ENCODE measurements at places on chromosomes 3 and 15.

- peak; percentile 98 for DNase-seq
Observed at GRCh38 chr15:31236184-31237042, 90.2 kb upstream of the KLF13 start.

GRCh38 chr15:101276501-101277037 is 716 bp downstream of the SELENOS start:
- peak; percentile 41 for DNase-seq

GRCh38 chr3:134970895-134971294 is 175.8 kb downstream of the EPHB1 start:
- no peak for DNase-seq

- no peak for DNase-seq
Observed at GRCh38 chr3:147383617-147384016, 22.7 kb downstream of the ZIC4 start.

GRCh38 chr3:172751175-172751704 is 714 bp downstream of the ECT2 start:
- peak; percentile 25 for DNase-seq

GRCh38 chr15:66941791-66942190 is 123.6 kb upstream of the SMAD3 start:
- no peak for DNase-seq

DNA sequence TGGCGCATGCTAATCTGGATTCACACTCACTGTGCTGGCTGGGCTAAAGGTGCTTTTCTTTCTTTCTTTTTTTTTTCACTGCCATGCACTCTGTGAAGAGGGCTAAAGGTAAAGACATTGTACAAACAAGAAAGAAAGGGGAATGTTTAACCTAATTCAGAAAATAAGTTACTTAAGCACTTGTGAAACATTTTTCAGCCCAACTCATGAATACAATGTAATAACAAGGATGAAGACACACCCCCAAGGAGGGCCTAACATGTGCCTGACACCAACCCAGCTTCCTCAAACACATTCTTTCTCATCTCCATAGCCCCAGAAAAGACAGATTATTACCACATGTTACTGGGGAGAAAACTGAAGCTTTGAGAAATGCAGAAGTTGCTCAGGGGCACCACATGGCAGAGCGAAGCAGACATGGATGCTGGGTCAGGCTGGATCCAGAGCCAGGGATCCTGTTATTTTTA is 5.7 kb downstream of the STIMATE start:
- DNase-seq = peak; percentile 69

DNA sequence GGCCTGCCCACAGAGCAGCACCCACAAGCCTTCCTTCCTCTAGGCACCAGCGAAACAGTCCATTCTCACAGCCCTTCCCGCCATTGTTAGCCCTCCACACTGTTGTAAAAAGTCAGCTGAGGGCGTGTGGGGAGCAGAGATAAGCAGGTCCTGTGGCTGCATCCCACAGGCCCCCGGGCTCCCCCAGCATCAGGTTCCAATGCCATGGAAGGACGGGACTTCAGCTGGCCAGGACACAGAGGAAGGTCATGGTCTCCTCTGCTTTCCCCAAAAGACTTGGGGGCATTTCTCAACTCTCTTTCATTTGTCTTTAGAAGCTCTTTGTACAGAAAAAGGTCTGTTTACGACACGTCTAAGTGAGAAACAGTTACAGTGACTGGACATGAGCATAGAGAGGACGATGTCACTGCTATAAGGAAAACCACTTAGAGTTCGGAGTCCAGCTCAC is 85.2 kb upstream of the HERC1 start:
- no peak for DNase-seq

GRCh38 chr3:107683447-107683846 is 160.7 kb downstream of the BBX start:
- peak; percentile 68 for DNase-seq

DNA sequence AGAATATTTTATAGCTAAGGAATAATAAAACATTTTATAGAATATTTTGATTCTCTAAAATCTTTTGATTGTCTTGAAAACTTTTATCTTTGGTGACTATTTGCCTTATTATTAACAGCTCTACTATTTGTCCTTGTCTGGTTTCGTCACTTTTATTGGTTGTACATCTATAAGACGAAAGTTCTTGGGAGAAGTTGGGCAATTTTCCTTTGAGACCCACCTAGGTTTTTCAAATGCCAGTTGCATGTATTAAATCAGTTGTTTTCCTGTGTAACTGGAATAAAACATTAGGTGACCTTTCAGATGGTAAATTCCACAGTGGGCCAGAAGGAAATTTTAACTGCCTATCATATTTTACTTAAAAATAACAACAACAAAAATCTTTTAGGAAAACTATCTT is 1245.7 kb downstream of the SI start:
- no peak for DNase-seq

- no peak for DNase-seq
Observed at GRCh38 chr3:134039161-134039862, 9.6 kb upstream of the SLCO2A1 start.

- DNase-seq = no peak
Observed at GRCh38 chr3:100175637-100176280, 61.5 kb upstream of the FILIP1L start.

- peak; percentile 44 for DNase-seq
Observed at GRCh38 chr3:133464573-133464972, 64.7 kb downstream of the BFSP2 start.

- no peak for DNase-seq
Observed at GRCh38 chr3:124776856-124777255, 46.6 kb downstream of the UMPS start.

GRCh38 chr3:146161663-146162002 is 649 bp upstream of the PLOD2 start:
- peak; percentile 67 for DNase-seq

GRCh38 chr3:181941250-181941649 is 229.5 kb downstream of the SOX2 start:
- DNase-seq = no peak

- no peak for DNase-seq
Observed at GRCh38 chr3:186618318-186618938, 5.6 kb downstream of the AHSG start.

DNA sequence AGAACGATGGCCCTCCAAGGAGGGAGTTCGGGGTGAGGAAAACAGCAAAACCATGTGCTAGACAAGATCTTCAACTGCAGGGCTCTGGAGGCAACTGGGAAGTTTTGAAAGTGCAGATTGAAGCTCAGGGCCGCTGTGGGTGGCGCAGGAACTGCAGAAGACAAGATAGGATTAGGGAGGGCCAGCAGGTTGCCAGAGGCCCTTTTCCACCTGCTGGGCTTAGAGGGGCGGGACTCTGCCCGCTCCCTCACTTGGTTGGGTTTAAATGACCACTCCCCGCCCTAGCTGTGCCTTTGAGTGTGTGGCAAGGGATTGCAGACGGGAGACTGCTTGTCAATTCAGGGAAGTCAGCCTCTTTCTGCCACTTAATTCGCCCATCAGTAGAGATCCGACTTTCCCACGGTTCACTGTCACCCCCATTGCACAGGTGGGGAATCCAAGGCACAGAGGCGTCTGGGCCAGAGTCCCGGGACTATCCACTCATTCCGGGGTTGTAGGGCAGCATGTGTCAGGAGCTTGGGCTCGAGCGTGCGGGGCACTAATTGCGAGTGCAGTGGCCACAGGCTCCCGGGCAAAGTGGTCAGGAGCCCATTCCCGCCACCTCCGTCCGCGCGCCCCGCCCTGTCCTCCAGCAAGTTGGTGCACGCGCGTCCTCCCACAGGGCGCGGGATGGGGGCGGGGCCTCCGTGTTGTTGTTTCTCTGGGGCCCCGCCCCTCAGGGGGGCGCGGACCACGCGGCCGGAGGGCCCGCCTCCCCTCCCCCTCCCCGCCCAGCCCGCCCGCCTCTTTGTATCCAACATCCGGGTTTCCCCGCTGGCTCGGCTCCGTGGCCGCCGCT is at the start of gene ACVR2B:
Gene ACVR2B (plus strand): TSS at position 816 of the 838 bp plus-strand sequence. CDS start 433 bp downstream, outside the sequence.
- DNase-seq = peak; percentile 59

DNA sequence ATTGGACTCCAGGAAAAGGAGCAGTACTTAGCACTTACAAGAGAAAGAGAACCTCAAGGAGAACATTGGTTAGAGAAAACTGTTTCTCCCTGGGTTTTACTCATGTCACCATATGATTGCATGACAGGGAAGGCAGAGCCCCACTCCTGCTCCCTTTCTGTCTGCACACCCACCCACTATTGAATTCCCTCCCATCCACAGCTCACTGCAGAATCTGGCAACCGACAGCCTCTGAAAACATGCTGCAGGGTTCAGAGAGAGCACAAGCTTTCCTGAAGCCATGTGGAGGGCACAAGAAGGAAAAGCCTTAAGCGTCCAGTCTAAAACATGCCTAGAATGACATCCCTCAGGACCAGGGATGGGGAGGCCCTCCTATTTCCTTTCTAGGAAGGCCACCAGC is 3.0 kb upstream of the IL17RD start:
- DNase-seq = no peak

- DNase-seq = peak; percentile 88
Observed at GRCh38 chr15:75673426-75674235, 25.9 kb downstream of the SNX33 start.

- DNase-seq = no peak
Observed at GRCh38 chr3:134376786-134377426, 2.7 kb upstream of the AMOTL2 start.

DNA sequence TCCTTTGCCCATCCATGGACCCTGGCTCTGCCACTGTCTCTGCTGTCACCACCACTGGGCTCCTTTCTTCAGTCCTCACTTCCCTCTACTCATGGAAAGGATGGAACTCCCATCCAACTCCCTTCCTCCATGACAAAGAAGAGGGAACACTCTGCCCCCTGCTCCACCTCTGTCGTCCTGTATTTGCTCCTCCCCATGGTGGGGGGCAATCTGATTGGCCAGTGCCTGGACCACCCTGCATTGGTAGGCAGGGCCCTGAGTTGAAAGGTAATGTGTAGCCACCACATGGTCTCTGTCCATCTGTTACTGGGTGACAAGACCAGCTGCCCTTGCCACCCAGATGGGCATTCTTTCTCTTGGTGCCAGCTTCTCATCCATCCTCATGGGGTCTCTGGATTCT is 20.7 kb upstream of the HEG1 start:
- no peak for DNase-seq

GRCh38 chr15:69792823-69793222 is 304.9 kb downstream of the TLE3 start:
- no peak for DNase-seq

Data from fibroblast of mammary gland (primary cell).